ENCODE measurements at places on chromosomes 13 and 19.
A peak's percentile ranks its signal among the peaks of the same experiment; 100 is the strongest.

DNA sequence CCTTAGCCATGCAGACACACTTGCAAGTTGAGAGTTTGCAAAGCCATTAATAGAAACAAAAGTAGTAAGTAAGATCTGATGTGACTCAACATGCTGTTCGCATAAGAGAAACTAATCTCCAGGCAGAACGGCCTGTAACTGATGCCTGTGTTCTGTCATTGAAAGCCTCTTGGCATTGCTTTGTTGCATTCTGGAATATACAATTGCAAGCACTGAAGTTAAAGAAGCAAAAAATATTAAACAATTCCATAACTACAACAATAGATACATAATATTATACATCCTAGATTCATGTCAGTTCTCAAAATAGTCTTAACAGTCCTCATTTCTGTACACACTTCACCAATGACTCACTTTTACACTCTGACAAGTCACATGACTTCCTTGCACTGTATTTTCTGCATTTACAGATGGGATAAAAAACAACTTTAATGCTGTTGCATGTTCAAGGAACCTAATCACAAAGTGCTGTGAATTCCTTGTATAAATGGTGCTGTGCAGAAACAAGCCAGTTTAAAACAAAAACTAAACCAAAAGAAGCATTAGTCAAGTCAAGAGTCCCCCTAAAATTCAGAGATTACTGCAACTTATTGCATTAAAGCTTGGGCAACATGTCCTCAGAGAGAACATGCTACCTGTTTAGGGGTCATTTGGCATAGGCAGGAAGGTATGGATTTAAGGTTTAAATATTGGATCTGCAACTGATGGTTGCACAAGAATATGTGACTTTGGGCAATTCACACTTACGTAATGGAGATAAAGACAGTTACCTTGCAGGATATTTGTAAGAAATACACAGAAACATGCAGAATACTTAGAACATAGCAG is 79.5 kb upstream of the SERP2 start:
- DNase-seq: no peak

GRCh38 chr19:34241513-34242337 is 12.6 kb upstream of the GARRE1 start:
- peak; percentile 78 for DNase-seq

- DNase-seq: no peak
These were observed 68.8 kb upstream of the ZNF599 start for GRCh38 chr19:34841780-34842179.

GRCh38 chr19:39276740-39277139 is 8.5 kb downstream of the IFNL2 start:
- no peak for DNase-seq

DNA sequence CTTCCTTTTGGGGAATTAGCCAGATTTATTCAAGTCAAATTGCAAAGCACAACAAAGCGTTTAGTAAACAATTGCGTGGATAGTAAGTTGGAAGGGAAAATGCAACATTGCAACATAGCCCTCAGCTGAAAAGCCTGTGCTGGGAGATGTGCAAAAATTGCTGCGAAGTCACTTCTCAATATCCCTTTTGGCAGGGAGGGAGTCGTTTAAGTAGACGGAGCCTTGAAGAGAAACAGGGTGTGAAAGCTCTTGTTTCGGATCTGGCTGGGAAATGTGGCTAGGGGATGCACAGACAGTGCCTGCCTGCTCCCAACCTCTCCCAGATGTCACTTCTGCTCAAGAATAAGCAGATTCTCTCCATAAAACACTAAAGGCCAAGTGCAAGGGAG is 56.8 kb downstream of the SLC7A1 start:
- DNase-seq: no peak

DNA sequence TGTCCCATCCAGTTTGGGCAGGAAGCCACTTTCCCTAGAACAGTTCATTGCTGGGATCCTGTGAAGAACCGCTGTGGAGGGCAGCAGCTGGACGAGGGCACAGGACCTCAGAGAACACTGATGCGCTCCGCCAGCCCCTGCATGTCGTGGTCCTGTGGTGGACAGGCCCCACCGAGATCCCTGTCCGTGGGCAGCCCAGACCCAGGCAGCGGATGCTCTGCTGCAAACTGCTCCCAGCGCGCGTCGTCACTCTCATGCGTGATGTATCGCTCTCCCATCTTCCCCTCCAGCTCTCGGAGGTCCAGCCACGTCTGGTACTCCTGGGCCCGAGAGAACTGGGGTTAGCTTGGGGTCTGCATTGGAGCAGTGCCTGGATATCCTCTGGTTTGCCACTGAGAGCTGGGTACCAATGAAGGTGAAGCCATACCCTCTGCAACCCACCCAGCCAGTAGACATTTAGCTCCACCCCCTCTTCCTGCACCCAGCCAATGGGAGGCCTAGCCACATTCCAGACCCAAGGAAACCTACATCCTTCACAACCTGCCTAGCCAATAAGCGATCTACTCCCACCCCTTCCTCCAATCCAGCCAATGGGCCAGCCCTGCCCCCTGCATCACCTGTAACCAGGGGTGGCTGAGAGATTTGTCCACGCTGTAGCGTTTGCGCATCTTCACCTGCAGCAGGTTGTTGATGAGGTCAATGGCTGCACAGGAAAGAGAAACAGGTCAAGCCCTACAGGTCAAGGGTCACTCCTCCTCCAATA is 13.6 kb upstream of the DACT3 start:
- DNase-seq: peak; percentile 71

DNA sequence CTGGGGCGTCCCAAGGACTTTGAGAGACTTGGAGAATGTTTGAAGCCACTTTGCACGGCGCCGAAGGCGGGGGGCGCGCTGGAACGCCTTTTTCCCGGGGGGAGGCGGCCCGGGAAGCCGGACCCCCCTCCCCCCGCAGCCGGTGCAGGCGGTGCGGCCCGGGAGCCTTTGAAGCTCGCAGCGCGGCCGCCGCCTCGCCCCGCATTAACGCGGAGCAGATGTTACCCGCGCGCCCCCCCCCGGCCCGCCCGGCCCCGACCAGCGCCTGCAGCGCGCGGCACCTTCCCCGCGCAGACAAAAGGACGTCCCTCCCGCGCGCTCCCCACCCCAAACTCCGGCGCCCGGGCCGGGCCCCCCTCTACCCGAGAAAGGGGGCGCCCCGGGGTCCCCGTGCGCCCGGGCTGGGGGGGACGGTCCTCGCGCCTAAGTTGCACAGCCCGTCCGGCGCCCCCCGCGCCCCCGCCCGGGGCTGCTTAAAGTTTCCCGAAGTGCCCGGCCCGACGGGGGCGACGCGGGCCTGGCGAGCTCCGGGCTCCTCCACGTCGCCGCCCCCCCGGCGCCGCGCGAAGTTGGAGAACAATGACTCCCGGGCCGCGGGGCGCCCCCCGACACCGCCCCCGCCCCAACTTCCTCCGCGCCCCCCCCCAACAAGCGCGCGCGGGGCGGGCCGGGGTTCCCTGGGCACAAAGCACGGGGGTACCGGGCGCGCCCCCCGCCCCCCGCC is 685 bp downstream of the TCF3 start:
- peak; percentile 53 for DNase-seq

- no peak for DNase-seq
These were observed 75.1 kb upstream of the TSC22D1 start for GRCh38 chr13:44651209-44651608.

DNA sequence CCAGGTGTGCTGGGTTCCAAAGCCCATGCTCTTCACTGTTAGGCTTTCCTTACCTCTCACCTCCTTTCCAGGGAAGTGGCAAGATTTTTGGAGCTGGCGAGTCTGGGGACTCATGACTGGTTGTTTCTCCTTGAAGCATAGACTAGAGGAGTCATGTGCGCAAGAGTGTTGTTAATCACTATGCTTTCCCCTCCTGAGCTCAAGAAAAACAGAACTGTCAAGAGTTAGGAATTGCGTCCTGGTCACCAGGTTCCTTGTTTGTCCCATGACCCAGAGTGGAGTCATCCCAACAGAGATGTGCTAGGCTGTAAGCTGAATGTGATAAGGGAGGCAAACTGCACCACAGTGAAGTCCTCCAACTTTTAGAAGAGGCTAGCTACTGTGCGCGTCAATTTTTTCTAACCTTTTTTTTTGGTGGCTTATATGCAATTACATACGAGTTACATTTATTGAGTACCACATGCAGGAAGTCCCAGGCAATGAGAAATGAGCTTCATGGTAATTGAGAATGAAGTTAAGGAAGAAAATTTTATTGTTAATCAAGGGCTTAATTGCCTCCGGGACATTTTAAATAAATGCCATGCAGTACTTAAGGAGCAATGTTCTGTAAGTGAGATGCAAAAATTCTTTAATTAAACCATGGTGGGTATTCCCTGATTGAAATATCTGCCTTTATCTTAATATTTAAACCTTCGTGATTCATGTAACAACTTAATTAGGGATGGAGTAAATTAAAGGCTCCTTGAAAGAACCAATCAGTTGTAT is 233.9 kb downstream of the ZIC5 start:
- DNase-seq: no peak

GRCh38 chr13:32616883-32617511 is 30.7 kb downstream of the PDS5B start:
- DNase-seq: no peak

GRCh38 chr13:92573467-92574057 is 653.0 kb upstream of the GPC6 start:
- DNase-seq: no peak

DNA sequence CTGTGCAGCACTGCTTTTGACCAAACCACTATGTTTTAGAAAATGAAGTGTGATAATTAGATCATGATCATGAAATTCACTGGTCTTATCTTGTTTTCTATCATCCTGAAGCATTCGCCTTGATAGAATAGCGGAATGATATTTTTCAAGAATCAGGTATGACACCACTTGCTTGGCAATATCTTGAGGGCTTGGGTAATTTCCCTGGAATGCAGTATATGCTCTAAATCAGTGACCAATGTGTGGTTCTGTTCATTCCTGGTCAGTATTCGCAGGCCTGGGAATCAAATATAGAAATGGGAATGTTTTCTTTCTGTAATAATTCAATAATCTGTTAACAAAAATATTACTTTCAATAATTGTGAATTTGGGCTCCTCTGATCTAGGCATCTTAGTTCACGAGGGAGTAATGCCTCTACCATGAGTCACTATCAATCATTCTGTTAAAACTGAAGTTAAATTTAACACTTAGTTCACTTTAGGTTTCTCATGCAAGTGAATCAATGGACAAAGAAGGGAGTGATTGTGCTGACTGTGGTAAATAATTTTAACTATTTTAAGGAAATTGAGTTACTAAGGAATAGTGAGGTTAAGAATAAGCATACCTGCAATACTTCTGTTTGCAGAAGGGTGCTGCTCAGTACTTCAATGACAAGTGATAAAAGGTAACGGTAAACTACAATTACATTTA is 137.9 kb downstream of the PCDH20 start:
- no peak for DNase-seq

DNA sequence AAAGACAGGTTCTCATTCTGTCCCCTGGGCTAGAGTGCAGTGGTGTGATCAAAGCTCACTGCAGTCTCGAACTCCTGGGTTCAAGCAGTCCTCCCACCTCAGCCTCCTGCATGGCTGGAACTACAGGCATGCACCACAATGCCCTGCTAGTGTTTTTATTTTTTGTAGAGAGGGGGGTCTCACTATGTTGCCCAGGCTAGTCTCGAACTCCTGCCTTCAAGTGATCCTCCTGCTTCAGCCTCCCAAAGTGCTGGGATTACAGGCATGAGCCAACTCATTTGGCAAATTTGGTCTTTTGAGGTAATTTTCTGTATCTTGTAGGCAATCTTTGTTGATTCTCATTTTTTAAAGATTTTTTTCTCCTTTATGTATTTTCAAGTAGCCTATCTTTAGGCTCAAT is 205.7 kb downstream of the ZIC5 start:
- no peak for DNase-seq

GRCh38 chr13:68872338-68872737 is 1235.3 kb upstream of the ATXN8OS start:
- DNase-seq: no peak

- DNase-seq: no peak
These were observed 202.6 kb upstream of the SOX21 start for GRCh38 chr13:94914895-94915294.

GRCh38 chr19:39078436-39079200 is 5.5 kb upstream of the ACP7 start:
- DNase-seq: no peak

- peak; percentile 61 for DNase-seq
These were observed 8.1 kb downstream of the PTGIR start for GRCh38 chr19:46616631-46617322.

GRCh38 chr13:114119196-114119595 is 13.2 kb downstream of the RASA3 start:
- DNase-seq: no peak

DNA sequence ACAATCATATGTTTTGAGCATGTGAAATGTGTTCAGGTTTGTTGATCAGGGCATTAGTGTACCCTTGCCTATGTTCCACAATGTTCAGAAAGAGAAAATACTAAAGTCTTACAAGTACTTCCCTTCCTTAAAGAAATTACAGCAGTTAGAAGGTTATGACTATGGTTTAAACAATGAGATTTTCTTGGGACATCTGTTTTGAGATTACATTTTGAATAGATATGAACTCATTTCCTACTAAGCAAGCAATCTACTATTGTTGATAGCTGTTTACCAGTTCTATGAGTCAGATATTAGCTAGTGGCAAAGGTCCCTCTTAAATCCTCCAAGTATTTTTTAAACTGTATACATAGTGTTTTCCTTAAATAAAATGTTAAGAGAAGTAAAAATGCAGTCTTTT is 241.3 kb downstream of the DACH1 start:
- DNase-seq: no peak
